Occipital lobe (tissue), 3 donors: ENCODE measurements at places on chromosomes 6 and 20.

DNA sequence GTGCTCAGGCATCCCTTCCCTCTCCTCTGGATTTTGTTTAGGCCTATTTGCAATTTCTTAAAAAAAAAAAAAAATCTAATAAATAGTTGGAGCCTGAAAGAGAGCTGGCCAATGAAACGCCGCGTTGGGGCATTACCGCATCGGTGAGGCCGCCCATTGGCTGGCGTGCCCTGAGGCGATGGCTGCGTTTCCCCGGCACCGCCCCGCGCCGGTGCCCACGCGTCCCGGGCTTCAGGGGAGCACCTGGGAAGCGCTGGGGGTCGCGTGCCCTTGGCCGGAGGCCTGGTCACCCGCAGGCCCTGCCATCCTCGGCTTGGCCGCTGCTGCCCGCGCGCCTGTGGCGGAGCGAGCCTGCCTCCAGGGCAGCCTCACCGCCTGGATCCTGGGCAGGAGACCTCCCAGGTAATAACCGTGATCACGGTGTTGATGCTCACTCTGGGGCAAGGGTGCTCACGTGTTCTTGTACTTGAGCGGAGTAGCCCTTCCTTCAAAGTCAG lies 155.4 kb downstream of the NRN1 start:
- peak; percentile 70 for DNase-seq

DNA sequence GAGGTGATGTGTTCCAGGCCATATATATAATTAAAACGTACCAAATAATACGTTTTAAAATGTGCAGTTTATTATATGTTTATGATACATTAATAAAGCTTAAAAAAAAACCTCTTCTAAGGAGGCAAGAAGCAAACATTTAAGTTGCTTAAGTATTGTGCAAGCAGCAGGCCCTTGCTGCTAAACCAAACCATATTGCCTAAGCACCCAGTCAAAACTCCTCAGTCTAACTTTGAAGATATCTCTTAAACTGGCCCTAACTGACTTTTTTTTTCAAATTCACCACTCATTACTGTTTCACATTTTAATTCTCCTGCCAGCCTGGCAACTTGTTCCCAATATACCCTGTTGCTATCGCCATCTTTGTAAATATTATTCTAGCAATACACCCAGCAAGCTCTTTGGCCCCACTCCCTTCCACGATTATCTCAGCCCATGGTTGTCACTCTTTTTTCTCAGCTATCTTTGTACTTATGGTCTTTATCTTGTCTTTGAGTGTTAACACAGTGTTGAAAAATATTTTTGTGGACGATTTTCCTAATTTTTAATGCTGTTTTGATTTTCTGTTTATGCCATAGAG lies 60.9 kb downstream of the C6orf58 start:
- DNase-seq, result no peak

GRCh38 chr6:137102851-137103492 lies 58.2 kb upstream of the IL20RA start:
- no peak for DNase-seq

- no peak for DNase-seq
Measured at GRCh38 chr6:126786262-126786661, 332.2 kb upstream of the RSPO3 start.

DNA sequence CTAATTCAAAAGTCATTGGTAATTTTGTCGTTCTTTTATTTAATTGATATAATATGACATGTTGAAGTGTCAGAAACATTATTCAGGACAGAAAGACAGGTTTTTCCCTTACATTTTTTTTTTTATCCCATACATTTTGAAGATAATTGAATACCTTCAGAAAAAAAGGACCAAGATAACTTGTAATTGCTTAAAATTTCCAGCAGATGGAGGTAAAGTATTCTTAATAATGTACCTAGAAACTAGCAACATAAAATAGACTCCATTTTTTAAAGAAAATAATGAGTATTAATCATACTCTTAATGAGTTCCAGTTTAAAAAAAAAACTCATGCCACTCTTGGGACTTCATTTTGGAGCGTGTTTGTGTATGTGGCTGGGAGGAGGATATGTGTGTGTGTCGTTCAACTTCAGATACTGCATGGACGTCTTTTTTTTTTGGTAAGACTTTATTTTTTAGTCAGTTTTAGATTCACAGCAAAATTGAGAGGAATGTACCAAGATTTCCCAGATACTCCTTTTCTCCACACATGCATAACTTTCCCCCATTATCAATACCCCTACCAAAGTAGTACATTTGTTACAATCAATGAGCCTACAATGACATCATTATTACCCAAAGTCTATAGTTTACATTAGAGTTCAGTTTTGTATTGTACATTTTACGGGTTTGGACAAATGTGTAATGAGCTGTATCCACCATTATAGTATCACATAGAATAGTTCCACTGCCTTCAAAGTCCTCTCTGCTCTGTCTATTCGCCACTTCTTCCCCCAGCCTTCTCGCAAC lies 79.4 kb downstream of the ROS1 start:
- no peak for DNase-seq

DNA sequence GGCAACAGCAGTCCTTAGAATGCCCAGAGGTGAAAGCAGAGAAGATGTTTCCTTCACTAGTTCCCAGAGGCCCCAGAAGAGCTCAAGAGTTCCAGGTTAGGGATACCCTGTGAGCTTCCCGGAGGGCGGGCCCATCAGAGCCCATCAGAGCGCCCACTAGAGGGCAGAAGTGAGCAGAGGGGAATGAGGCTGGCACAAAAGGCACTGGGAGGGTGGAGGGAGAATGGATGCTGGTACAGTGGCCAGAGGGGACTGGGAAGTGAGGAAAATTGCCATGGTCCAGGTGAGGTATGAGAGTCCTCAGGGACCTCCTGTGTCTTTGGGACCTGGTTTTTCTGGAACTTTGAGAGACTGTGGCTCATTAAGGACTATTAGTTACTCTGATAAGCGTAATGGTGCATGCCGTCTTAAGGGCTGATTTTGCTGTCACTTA lies 57.3 kb downstream of the LINC00237 start:
- DNase-seq, result no peak

DNA sequence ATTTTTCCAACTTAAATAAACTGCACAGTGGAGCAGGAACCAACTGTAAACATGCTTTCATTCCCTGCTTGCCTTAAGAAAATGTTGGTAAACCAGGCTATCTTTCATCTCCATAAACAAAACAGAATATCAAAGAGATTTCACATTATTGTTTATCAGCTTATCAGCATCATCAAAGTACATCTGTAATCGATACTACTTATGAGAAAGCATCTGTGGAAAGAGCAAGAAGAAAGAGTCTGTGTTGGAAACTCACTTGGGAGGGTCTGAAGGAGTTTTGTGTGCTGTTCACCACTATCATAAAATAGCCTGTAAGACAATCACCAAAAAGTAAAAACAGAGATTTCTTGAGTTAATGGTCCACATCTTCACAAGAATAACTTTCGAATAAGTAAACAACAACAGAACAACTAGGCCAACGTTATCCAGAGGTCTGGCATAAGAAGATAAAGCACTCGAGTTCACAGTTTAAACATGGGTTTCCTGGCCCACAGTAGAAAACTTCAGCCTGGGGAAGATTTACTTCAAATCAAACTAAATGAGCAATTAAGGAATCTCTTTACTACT lies 47.9 kb downstream of the EPB41L2 start:
- no peak for DNase-seq
